ENCODE measurements at places on chromosomes 1 and 21. TPM values are rescaled to one million over a fixed set of nuclear protein-coding genes. Genes with fewer than 3 reads are reported as not detected.

Gene TTC34
- total RNA-seq, result 1.3 TPM

Gene CELA2A
- not detected for total RNA-seq

Gene TRIM67
- total RNA-seq, result not detected

- no peak for DNase-seq
Observed at GRCh38 chr1:225870911-225871310, 11.3 kb downstream of the TMEM63A start.

DNA sequence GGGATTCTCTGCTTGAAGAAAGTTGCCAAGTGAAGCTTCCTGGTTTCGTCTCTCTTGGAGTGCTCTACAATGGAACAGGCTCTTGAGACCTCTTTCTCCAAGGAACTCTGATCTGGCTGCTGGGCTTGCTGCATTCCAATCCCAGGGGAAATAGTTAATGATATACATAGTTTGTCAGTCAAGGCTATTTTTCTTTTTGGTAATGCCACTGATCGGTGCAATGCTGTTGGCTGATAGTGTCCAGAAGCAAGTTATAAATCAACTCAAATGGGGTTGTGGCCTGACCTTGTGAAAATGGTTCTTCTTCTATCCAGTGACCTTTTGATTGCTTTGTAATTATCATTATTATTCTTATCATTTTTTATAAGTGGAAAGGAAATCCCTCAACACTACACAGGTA, 48.4 kb upstream of the TNFSF18 start:
- no peak for DNase-seq

DNA sequence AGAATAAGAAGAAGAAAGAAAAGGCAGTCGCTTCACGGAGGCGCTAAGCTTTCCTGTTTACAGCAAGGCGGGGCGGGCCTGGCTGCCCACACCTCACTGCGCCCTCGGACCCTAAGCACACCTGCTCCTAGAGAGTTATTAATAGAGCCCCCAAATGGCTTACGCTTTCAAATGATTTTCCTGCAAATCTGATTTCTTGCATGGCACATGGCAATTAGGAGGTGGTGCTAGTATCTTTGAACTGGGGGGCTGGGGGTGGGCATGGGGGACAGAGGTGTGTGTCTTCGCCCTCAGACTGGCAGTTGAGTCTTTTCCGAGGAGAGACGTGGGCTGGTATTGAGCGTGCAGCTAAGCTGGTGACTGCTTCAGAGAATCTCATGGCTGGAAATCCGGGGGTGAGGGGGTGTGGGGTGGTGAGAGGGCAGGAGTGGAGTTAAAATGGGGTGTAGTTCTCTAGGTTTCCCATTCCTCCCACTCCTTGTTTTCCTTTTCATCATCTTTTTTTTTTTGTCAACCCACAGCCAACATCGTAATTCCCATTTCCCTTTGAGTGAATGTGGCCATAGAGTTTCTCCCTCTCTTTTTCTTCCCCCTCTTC, 1.3 kb downstream of the S1PR1 start:
- no peak for DNase-seq

GRCh38 chr1:222712253-222713090, at the start of the genes AIDA and BROX:
Gene AIDA, minus strand, starts transcription at chr1:222712491. Its CDS starts 174 bp downstream, at chr1:222712317.
Gene BROX, plus strand, starts transcription at chr1:222712564. Its CDS starts 3,136 bp downstream, at chr1:222715700.
- peak; percentile 99 for DNase-seq

DNA sequence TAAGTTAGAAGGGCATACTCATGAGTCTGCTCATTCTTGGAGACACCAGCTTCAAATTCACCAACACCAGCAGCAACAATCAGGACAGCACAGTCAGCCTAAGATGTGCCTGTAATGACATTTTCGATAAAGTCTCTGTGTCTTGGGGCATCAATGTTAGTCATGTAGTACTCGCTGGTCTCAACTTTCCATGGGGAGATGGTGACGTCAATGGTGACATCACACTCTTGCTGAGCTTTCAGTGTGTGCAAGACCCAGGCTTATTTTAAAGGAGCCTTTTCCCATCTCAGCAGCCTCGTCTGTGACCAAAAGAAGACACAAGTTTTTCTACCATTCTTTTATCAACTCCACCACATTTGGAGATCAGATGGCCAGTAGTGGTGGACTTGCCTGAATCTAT, 75.5 kb downstream of the SERINC2 start:
- no peak for DNase-seq

DNA sequence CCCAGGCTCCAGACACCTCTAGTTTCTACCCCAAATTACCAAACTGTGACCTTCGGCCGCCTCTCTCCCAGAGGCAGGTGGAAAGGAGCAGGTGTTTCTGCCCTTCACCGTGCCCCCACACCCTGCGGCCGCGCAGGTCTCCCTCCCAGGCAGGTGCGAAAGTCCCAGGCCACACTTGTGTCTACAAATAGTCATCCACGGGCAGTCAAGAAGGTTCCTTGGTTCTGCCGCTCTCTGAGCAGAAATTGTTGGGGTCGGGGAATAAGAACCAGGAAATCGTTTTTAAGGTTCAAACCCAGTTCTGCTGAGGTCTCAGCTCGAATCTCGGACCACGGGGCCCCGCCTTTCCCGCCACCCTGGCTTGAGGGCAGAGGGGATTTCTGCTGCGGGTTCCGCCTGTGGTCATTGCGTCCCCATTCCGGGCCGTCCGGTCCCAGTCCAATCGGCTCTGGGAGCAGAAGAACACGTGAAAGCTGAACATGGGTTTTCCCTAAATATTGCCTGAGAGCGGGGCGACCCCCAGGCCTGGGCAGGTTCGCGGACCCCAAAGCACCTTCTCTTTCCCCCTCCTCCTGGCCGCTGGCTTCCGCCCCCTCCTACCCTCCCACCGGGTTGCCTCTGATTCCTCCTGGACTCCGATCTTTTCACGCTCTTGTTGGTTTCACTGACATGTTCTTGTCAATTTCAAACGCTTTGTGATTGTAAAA, 1.2 kb upstream of the ATF3 start:
- peak; percentile 74 for DNase-seq
